Mesothelial cell of epicardium (in vitro differentiated cells): ENCODE measurements at places on chromosomes 16 and 17.
A peak's percentile ranks its signal among the peaks of the same experiment; 100 is the strongest.

DNA sequence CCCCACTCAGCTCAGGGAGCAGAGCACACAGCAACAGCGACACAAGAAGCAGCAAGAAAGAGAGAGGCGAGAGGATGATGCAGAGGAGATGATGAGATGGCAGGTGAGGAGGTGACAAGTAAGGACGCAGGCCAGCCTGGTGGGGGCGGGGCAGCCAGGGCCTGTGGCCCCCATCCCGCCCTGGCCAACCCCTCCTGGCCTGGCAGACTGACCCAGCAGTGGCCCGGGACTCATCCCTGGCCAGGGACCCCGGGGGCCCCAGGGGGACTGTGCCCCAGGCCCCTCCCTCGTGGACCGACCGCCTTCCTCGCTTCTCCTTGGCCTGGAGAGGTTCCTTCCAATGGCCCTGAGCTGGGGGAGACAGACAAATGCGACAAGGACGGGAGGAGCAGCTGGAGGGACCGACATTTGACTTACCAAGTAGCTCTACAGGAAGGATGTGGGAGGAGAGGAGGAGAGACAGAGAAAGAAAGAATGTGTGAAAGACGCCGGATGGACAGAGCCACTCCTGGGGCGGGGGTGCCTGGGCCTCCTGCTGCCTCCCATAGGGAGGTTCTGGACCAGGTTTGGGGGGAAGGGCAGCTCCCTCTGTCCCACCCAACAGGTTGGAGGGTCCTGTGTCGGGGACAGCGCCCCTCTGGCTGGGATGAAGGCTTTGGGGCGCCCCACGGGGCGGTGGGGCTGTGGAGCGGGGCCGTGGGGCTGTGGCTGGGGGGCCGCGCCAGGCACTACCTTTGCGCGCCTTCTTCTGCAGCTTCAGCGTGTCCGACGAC, 6.8 kb downstream of the MTSS2 start:
- DNase-seq = no peak

DNA sequence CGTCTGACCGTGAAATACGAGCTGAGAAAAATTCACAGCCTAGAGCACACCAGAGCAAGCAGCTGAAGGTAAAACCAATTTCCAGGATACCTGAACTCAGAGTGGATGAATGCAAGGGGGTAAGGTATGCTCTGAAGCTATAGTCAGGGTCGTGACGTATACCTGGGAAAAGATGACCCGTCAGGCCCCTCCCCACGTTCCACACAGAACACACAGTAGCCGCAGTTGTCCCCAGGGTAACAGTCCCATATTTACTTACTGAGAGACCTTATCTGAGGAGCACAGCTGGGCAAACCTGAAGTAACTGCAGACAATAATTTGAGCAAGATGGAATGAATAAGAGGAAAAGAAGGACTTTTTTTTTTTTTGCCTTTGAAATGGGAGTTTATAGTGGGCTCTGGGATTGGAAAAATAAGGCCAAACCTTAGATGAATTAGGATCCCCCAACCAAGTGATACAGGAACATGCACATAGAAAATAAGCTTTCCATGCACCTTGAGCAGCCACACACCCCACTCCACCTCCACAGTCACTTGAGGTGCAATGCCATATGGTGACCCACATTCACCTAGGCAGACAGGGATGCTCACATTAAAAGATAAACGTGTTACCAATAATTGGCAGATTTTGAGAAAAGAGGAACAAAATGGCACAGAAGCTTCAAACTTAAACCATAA, 38.0 kb downstream of the ABCA6 start:
- no peak for DNase-seq

DNA sequence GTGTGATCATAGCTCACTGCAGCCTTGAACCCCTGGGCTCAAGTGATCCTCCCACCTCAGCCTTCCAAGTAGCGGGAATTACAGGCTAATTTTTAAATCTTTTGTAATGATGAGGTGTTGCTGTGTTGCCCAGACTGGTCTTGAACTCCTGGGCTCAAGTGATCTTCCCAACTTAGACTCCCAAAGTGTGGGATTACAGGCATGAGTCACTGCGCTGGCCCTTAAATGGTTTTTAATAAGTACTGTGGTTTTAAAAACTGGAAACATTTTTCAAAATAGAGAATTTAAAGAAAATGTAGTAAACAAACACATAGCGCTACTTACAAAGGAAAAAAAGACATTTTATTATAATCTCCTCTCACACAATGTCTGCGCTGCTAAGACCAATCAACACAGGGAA, 32.2 kb downstream of the MARCHF10 start:
- no peak for DNase-seq

GRCh38 chr16:88948781-88949490, 28.1 kb downstream of the CBFA2T3 start:
- DNase-seq = no peak

DNA sequence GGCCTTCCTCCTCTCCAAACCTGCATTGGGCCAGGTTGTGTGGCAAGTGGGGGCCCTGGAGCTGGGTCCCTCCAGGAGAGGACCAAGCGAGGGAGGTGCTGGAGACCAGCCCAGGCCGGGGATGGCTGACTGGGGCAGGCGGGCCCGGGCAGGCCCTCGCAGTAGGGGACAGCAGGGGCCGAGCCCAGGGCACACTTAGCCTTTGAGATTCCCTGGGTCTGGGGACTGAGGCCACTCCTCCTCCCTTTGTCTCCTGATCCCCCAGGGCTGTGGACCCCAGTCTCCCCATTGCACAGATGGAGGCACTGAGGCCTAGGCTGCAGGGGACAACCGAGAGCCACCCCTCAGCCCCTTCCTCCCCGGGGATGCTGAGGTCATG, 5.2 kb downstream of the FOXJ1 start:
- DNase-seq = no peak

- no peak for DNase-seq
Observed at GRCh38 chr17:48579471-48579759, 1.3 kb upstream of the HOXB4 start.

GRCh38 chr16:57479205-57479975, 6.9 kb downstream of the DOK4 start:
- no peak for DNase-seq

- DNase-seq = no peak
Observed at GRCh38 chr17:2304931-2305330, 1.2 kb downstream of the SRR start.

DNA sequence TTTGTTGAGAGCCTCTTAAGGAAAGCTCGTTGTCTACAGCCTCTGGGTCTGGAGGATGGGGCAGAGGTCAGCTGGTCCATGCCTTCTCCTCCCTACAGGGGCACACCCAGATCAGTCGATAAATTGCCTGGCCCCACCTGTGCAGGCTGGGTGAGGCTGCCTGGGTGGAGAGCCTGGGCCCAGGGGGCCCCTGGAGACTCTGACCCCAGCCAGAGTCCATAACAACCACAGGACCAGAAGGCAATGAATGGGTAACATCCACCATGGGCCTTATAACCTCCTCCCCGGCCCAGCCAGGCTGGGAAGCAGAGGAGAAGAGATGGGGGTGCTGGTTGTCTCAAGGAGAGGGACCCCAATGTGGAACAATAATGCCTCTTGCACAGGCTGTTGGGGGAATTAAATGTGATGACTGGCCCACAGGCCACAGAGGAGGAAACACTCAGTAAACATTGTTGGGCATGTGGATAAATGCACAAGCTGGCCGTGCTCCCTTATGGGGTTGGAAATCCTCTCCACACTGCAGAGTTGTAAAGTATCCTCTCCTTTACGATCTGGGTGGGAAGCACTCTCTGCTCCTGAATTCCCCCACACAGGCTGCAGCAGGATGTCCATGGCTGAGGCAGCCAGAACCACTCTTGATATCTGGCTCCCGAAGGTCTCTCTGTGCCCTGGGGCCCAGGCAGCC, 56.7 kb upstream of the TOB1 start:
- no peak for DNase-seq

GRCh38 chr17:47692137-47692894, 1.6 kb upstream of the TBKBP1 start:
- no peak for DNase-seq

GRCh38 chr16:525520-526180, 1.9 kb upstream of the CAPN15 start:
- DNase-seq = no peak

DNA sequence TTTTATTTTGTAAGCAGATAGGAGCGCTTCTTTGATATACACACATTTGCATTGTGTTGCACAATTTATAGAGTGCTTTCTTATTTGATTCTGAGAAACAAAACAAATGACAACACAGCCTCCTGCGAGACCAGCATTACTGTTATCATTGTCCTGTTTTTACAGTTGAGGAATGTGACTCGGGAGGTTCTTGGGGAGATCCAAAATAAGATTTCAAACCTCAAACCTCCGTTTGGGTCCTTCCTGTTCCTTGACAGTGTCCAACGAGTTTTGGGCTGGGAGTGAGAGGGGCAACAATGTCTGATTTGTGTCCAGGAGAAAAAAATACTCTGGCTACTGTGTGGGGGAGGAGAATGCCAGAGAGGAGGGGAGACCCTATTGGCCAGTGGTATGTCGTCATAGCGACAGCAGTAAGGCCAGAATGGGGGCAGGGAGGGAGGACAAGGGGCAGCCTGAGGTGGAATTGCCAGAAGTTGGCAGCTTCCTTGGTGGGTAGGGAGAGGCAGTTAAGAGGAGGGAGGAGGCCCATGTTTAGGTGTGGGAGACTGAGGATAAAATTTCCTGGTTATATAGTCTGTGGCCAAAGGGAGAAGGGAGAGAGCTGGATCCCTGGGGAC, 45.5 kb downstream of the TMEM132E start:
- DNase-seq = no peak

- DNase-seq = no peak
Observed at GRCh38 chr16:74226338-74226954, 70.2 kb upstream of the PSMD7 start.

DNA sequence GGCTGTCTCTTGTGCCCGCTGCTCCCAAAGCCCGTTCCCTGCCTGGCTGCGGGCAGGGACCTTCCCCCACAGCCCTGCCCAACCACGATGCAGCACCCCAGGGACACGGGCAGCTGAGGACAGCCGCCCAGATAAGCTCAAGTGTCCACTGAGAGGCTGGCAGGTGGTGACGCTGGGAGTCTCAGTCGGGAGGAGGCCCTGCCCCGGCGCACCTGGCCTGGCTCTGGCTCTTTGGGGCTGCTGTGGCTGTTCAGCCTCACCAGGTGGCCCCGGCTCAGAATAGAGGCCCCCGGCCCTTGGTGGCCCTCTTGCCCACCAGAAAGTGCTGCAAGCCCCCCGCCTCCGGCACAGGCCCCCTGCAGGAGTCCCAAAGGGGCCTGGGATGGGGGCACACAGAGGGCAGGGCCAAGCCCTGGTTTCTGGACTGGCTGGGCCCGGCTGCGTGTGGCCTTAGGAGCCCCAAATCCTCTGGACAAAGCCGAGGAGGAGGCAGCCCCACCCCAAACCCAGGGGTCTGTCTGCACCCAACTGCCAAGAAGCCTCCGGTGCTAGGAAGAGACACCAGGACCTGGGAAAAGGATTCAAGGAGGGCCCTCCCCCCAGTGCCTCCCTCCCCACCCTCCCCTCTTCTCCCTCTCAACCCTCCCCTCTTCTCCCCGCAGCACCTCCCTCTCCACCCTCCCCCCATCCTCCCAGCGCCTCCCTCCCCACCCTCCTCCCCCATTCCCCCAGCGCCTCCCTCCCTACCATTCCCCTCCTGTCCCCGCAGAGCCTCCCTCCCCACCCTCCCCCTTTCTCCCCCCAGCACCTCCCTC, 5.3 kb downstream of the NTHL1 start:
- DNase-seq = no peak

- DNase-seq = peak; percentile 67
Observed at GRCh38 chr17:64028874-64029464, 8.5 kb upstream of the ICAM2 start.

- DNase-seq = peak; percentile 54
Observed at GRCh38 chr17:75619506-75620431, 13.5 kb upstream of the SMIM5 start.

- DNase-seq = no peak
Observed at GRCh38 chr17:70658317-70658716, 489.0 kb downstream of the KCNJ2 start.

DNA sequence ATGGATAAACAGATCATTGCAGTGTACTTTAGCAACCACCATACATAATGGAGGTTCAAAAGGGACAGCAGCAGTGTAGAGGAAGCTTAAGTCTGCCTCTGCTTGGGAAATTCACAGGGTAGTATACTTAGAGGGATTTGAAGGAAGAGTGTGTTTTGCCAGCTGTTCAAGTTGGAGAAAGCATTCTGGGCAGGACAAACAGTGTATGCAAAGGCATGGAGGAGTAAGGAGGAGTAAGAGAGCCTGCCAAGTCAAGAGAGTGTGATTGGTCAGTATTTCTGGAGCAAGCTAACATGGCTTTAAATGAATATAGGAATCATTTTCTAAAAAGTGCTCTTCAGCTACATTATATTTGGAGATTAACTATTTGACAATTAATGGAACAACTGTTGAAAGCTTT, 22.9 kb upstream of the PHAF1 start:
- DNase-seq = no peak

GRCh38 chr16:5982979-5983378, 885.4 kb upstream of the EEF2KMT start:
- no peak for DNase-seq

DNA sequence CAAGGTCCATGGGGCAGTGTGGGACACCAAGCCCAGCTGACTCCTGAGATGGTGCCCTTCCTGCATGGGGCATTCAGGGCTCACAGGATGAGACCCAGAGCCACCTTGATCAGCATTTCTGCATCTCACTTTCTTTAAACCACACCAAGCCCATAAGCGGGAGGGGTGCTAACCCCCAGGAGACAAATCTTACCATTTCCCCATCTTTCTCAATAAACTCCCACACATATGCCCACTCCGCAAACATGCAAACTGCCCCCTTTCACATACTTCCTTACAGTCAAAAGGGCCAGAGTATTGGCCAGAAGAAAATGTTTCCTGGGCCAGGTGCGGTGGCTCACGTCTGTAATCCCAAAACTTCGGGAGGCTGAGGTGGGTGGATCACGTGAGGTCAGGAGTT, 3.7 kb upstream of the SLC39A11 start:
- no peak for DNase-seq

- no peak for DNase-seq
Observed at GRCh38 chr16:56753410-56753809, 23.5 kb downstream of the NUP93 start.

GRCh38 chr16:23140107-23140506, 9.1 kb downstream of the USP31 start:
- no peak for DNase-seq

DNA sequence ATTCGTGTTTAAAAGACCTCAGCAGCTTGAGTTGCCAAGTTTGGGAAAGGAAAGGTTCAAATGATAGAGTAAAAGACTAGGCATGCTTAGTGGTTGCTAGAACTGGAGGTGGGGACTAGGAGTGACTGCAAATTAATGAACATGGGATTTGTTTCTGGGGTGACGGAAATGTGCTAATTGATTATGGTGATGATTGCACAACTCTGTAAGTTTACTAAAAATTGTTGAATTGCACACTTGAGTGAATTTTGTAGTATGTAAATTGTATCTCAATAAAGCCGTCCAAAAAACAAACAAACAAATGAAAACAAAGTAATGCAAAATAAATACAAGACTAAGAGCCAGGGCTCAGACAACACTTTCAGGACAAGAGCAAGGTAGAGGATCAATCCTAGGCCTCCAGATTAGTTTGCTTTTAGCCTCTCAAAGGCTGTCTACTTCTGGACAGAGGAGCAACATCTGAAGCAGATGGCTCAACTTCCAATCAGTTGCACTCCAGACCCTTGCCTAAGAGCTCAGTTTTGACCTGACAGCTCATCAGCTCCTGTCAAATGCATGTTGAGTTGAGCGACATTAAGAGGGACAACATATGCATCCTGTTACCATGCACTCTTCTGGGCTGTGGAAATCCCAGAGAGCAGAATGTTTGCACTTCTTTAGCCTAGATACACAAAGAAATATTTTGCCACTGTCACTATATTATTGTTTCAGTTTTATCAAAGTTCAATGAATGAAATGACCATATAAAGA, 111.2 kb upstream of the ASIC2 start:
- no peak for DNase-seq

GRCh38 chr16:69444873-69445517, 20.6 kb downstream of the CYB5B start:
- no peak for DNase-seq
